ENCODE measurements at places on chromosomes 3 and 15.
A peak's percentile ranks its signal among the peaks of the same experiment; 100 is the strongest.

GRCh38 chr3:18307529-18307928, 117.6 kb downstream of the SATB1 start:
- DNase-seq: no peak

DNA sequence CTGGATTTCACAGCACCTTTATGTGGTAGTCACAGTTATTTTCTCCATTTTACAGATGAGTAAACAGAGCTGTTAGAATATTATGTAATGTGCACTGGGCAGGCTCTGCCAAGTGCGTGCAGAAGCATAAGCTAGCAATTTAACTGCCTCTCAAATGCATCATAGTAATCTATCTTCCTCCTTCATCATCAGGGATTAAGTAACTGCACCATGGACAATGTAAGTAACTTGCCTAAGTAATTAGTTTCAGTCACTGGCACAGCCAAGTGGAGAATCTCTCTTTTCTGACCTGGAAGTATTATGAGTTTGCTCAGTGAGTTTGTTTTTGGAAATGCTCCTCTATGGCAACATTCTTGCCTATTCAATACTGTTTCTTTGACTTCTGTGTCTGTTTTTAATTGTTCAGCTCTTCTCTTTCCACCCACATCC, 260.5 kb downstream of the PTPRG start:
- no peak for DNase-seq

DNA sequence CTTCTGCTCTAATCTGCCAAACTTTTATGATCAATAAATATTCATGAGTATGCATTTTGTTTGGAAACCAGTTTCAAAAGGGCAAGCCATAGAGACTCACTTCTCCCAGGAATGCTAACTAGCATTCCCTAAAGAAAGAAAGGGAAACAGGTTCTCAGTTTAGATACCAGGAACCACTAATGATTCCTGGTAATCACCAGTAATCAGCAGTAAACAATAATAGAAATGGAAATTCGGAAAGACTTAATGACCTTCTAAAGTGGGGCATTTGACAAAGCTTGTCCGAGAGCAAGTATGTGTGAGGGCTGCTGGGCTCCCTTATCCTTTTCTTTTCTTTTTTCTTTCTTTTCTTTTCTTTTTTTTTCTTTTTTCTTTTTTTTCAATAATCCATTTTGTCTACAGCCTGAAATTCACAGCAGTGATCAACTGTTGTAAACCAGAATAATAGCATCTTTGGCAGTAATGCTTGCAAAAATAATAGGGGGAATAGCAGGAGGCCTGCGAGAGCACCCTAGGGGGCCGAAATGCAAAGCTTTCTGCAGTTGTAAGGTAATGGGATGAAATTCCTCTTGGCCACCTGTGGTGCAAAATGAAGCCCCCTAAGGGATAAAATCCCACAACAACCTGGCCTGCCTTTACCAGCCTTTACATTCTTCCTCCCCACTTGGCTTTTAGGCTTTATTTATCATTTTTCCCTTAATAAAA, 253.2 kb downstream of the ZPLD1 start:
- DNase-seq: no peak

- peak; percentile 35 for DNase-seq
These were observed at the start of gene CADM2 for GRCh38 chr3:84958495-84959469. Gene CADM2, plus strand, starts transcription at chr3:84958989.

DNA sequence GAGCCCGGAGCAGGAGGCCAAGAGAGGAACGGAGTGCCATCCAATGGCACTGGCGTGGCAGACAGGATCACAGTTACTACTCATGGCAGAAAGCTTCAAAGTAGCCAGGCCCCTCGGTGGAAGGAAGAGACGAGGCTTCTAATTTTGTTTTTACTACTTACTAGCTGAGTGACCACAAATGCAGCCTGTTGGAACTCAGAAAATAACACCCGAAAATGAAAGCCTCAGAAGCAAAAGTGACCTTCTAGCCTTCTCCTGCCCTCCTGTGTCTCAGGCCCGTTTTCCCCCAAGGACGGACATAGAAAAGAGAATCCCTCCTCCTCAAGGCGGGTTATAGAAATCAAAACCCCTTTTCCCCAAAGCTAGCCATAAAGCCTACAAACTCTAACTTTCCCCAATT, 9.9 kb upstream of the STRA6 start:
- no peak for DNase-seq

GRCh38 chr15:82539691-82540054, 584 bp downstream of the RPS17 start:
- DNase-seq: no peak

DNA sequence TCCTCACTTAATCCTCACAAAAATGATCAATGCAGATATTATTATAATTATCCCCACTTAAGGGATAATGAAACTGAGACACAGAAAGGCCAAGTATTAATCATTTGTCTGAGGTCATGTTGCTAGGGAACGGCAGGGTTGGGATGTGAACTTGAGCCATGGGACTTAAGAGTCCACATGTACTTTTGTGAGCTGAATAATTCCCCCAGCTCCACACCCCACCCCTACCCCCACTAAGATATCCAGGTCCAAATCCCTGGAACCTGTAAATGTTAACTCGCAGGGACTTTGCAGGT, 290.5 kb upstream of the GADL1 start:
- no peak for DNase-seq

- DNase-seq: no peak
These were observed 65.5 kb downstream of the LINGO1 start for GRCh38 chr15:77567202-77567601.

GRCh38 chr15:73004462-73004861, 47.8 kb upstream of the NEO1 start:
- DNase-seq: no peak

- no peak for DNase-seq
These were observed 3.0 kb downstream of the ZBTB11 start for GRCh38 chr3:101673953-101674352.

DNA sequence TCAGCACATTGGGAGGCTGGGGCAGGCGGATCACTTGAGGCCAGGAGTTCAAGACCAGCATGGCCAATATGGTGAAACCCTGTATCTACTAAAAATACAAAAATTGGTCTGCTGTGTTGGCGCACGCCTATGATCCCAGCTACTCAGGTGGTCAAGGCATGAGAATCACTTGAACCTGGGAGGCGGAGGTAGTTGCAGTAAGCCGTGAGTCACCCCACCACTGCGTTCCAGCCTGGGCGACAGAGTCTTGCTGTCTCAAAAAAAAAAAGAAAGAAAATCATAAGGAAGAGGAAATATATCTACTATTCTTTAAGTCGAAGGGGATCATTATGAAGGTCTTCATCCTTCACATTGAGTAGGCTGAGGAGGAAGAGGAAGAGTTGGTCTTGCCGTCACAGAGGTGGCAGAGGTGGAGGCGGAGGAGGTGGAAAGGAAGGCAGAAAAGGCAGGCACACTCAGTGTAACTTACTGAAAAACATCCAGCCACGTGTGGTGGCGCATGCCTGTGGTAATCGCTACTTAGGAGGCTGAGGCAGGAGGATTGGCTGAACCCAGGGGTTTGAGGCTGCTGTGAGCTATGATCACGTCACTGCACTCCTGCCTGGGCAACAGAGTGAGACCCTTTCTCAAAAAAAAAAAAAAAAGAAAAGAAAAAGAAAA, 14.2 kb downstream of the CSK start:
- no peak for DNase-seq

- no peak for DNase-seq
These were observed 117.8 kb downstream of the XXYLT1 start for GRCh38 chr3:195153130-195153529.

DNA sequence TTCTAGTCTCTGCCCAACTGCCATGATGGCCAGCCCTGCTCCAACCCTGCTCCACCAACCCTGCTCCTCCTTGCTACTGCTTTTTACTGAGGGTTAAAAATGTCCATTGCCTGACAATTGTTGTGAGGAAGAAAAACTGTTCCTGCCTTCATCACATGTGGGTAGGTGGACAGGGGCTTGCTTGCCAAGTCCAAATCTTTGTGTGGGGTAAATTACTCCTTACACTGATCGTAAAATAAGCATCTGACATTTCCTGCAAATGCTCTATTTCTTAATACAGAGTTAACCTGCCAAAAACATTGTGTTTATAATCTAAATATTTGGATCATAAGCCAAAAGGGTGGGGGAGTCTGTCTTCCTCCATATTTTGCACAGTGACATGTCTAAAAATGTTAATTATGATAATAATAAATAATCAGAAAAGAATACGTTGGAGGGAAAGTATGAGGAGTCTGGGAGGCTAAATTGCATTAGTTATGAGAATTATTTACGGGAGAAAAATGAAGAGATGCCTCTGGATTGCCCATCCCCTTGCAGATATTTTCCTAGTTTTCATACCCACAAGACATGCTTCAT, 242.5 kb upstream of the TBL1XR1 start:
- no peak for DNase-seq

DNA sequence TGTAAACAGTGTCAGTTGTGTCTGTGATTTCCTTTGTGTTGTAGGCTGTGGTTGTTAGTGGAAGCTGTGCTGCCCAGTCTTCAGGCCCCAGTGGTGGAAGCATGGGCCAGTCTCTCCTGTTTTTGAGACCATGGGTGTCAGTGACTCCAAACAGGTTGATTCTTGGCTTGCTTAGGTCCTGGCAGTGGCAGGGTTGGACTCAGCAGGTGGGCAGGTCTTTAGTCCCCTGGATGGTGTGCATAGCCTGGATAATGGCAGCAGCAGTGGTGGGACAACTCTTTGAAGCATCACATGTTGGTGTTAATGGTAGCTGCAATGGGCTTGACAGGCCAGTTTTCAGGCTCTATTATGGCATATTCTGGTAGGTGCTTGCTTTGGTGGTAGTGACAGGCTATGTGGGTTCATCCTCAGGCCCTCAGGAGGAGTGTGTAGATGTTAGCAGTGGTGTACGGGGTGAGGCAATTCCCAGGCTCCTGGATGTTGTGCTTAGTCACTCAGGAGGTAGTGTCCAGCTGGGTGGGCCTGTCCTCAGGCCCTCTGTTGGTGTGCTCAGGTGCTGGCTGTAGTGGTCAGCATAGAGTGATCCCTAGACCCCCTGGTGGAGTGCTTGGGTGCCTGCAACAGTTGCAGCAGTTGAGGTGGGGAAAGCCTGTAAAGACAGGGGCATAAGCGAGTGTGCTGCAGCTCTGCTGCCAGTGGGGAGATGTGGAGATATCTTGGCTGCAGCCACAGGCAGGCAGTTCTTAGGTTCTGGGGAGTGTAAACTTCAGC, 596.7 kb downstream of the PDCD6IP start:
- no peak for DNase-seq
